Head of caudate nucleus (tissue), 42 donors: ENCODE measurements at places on chromosomes 7 and 10.

DNA sequence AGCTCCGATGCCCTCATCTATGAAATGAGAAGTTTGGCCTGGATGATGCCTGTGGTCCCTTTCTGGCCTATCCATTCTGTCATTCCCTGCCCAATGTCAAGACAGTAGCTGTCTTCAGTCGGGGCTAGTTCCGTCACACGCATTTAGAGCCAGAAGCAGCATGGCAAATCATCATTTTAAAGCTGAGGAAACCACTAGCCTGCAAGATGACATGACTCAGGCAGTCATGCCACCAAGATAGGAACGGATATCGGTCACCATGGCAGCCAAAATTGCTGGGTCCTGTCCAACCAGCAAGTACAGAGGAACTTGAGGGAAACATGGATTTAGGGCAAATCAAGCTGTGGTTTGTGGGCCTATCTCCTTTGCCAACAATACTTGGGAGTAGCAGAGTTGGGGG is 64.5 kb upstream of the MRLN start:
- no peak for DNase-seq

DNA sequence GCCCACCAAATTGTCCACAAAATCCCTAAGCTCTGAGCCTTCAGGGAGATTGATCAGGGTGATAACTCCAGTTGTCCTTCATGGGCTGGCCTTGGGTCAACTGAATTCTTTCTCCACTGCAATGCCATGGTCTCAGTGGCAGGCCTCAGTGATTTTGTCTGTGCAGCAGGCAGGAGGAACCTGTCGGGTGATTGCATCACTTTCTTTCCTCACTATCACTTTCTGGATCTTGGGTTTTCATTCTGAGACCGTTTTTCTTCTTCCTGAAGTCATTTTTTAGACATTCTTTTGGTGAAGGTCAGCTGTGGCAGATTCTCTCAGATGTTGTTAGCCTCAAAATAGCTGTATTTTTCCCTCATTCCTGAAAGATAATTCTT is 28.8 kb upstream of the LCOR start:
- no peak for DNase-seq

- no peak for DNase-seq
Measured at GRCh38 chr10:17217631-17218232, 10.3 kb upstream of the VIM start.

GRCh38 chr7:55365205-55365674 is at the start of gene LANCL2:
TSS of gene LANCL2 (plus strand) at chr7:55365337. CDS start at chr7:55366026, 689 bp downstream.
- peak; percentile 48 for DNase-seq

- DNase-seq, result no peak
Measured at GRCh38 chr7:48102530-48102929, 13.5 kb downstream of the UPP1 start.

GRCh38 chr10:61965703-61966395 is 64.3 kb downstream of the ARID5B start:
- no peak for DNase-seq

GRCh38 chr10:49350138-49350537 is 45.8 kb downstream of the DRGX start:
- no peak for DNase-seq

DNA sequence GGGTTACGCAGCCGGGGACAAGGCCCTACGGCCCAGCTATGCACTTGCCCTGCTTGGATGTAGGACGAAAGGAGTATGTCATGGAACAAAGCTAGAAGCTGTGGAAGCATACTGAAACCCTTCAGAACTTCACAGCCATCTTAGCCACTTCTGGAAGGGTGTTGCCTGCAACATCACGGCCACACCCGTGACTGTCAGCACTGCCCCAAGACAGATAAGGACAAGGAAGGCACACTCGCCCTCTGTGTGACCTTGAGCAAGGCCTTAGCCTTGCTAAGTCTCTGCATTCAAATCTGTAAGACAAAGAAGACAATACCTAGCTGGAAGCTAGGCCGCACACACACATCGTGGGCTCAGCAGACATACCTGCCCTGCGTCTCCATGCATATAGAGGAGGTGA is 352.5 kb upstream of the MGMT start:
- DNase-seq, result no peak

- DNase-seq, result no peak
Measured at GRCh38 chr10:51047857-51048256, 26.4 kb upstream of the PRKG1 start.

GRCh38 chr10:42960991-42961795 is 115.7 kb upstream of the RET start:
- no peak for DNase-seq

DNA sequence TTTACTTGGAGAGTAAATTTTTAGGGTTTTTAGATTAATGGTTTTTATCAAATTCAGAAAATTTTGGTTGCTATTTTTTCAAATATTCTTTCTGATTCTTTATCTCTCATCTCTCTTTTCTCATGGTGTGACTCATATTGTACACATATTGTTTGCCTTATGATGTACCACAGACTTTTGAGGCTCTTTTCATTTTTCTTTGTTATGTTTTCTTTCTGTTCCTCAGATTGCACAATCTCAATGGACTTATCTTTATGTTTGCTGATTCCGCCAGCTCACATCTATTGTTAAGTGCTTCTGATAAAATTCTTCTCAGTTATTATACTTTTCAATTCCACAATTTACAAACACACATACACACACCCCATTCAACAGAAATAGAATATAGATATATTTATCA is 168.2 kb upstream of the IGFBP3 start:
- no peak for DNase-seq

- no peak for DNase-seq
Measured at GRCh38 chr10:69789164-69789576, 12.5 kb upstream of the COL13A1 start.

DNA sequence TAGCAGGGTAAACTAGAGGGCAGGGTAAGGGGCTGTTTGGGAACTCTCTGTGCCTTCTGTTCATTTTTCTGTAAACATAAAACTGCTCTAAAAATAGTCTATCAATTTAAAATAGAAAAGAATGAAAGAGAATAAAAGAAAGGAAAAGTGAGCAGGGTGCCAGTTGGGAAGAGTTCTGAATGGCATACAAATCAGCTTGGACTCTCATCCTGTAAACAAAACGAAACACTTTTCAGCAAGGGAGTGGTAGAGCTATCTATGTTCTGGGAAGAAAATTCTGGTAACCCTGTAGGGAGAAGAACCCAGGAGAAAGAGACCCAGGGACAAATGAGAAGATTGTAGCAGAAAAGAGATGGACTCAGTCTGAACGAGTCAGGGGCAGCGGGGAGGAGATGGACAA is 24.6 kb downstream of the SCRN1 start:
- DNase-seq, result no peak

- peak; percentile 39 for DNase-seq
Measured at GRCh38 chr7:70614237-70615045, 517.5 kb upstream of the GALNT17 start.

DNA sequence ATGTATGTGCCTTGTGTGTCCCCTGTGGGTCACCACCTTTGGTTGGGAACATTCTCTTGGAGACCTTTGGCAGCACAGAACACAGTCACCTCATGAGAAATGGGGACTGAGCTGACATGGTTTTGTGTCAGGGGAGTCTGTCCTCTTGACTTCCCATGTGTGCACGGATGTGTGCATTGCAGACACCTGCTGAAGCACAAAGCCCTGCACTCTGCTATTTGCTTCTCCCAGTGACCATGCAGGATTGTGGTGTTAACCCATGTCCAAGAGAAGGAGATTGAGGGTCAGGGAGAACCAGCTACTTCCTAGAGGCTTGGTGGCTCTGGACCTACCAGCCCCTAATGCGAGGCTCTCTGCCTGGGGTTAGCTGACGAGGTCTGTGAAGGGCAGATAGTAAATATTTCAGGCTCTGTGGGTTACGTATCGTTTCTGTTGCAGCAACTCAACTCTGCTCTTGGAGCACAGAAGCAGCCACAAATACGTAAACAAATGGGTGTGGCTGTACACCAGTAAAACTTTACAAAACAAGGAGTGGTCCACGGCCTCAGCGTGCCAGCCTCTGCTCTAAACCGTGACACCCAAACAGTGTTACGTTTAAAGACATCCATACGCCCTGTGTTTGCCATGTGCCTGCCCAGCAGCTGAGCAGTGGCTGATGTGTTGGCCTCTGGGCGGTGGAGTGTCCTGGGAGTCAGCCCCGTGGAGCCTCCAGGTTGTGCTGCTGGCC is 51.7 kb downstream of the ADCY1 start:
- no peak for DNase-seq

GRCh38 chr7:80136261-80137055 is 1.8 kb downstream of the GNAI1 start:
- DNase-seq, result no peak

- DNase-seq, result no peak
Measured at GRCh38 chr7:84975586-84976185, 211.2 kb downstream of the SEMA3D start.

DNA sequence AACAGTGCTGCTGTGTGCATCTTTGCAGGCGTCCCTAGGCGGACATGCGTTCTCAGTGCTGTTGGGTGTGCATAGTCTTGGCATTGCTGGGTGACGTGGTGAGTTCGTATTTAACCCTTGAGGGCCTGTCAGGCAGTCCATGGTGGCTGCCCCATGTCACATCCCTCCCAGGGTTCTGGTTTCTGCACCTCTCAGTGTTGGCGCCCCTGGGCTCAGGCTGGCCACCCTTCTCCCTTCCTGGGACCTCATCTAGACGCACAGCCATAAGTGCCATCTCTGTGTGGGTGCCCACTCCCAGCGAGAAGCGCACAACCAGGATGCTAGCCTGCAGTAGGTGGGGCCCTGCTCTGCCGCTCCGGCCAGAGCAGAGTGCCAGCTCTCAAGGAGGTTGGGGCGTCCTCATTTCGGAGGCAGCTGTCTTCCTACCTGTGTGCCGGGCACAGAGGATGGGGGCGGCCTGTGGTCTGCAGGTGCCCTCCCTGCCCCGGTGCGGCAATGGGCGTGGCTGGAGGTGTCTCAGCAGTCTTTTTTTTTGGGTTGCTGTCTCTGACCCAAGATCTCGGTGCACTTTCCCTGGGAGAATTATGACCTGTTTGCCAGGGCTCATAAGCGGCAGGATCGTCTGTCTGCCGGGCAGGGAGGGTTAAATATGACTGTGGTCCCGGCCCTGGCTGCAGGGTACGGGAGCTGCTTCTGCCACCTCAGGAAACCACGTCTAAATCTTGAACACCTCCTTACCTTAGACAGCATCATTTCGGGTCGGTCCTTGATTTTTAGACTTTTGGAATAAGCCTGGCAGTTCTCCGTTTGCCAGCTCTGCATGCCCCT is 6.5 kb downstream of the INPP5A start:
- peak; percentile 36 for DNase-seq

DNA sequence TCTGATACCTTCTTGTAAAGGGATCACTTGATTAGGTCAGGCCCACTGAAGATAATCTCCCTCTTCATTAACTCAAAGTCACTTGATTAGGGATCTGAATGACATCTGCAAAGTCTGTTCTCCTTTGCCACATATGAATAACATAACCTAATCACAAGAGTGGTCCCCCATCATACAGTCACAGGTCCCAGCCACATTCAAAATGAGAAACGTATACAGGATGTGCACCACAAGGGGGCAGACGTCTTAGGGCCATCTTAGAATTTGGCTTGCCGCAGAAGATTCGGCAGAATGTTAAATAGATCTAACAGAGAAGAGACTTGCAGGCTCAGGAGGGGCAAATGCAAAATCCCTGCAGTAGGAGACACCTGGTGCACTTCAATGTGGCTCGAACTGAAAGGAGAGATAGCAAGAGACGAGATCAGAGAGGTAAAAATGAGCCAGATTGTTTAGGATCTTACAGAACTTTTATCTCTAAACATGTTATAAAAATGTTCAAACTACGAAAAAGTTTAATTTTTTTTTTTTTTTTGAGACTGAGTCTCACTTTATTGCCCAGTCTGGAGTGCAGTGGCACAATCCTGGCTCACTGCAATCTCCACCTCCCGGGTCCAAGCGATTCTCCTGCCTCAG is 10.4 kb upstream of the SMC3 start:
- peak; percentile 44 for DNase-seq

- no peak for DNase-seq
Measured at GRCh38 chr10:14409856-14410458, 79.2 kb upstream of the FRMD4A start.

GRCh38 chr7:129277629-129278028 is 52.8 kb downstream of the AHCYL2 start:
- DNase-seq, result no peak

DNA sequence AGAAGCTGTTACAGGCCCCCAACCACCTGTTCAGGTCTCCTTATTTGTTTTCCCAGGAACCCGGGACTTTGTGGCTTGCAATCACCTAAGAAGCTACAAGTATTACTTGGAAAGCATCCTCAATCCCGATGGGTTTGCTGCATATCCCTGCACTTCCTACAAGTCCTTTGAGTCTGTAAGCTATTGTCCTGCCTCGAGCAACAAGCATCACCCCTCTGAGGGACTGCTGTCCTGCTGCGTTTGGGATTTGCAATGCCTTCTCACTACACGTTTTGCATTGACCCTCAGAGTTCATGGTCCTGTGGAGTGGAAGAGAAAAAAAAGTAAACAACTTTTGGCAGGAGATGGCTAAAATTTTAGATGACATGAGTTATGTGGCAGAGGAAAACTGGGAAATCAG is 9.2 kb downstream of the PNLIPRP1 start:
- DNase-seq, result no peak

- DNase-seq, result no peak
Measured at GRCh38 chr10:6022660-6023059, 39.5 kb downstream of the IL2RA start.

- DNase-seq, result no peak
Measured at GRCh38 chr7:120985839-120986238, 2.7 kb upstream of the CPED1 start.

DNA sequence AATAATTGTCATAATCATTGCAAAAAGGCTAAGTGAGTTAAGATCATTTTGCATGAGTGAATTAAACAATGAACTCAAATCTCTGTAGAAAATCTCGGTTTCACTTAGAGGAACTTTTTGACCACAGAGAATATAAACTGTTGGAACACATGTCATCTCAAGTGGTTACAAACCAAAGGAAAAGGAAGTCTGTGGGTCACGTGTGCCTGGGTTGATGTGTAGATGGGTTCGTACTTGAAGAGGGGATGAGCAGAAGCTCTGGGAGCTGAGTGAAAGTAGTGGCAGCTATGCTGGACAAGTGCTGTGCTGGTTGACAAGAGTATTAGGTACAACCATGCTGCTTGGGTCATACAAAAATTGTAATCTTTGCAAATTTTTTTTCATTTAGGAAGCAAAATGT is 35.0 kb downstream of the GLRX3 start:
- DNase-seq, result no peak

- no peak for DNase-seq
Measured at GRCh38 chr7:115831371-115831770, 199.2 kb downstream of the TFEC start.

- DNase-seq, result no peak
Measured at GRCh38 chr7:126166645-126167044, 1086.1 kb downstream of the GRM8 start.

- peak; percentile 21 for DNase-seq
Measured at GRCh38 chr7:69599955-69600709, 1.9 kb downstream of the AUTS2 start.

DNA sequence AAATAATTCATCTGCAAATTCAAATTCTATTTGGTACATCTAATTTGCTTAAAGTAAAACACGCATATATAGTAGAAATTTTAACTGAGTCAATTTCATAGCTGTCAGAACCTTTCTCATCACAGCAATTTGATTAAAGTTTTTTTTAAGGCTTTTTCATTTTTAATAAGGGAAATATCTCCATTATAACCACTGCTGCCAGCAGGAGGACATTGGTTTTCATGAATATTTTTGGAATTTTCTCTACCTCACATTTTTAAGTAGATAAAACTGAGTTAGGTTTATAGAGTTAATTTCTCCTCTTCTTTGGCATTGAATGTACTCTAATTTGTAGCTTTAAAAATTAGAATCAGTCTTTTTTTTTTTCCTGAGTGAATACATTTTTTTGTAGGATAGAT is 82.2 kb downstream of the ST7 start:
- no peak for DNase-seq

- DNase-seq, result no peak
Measured at GRCh38 chr7:139594911-139595476, 71.5 kb downstream of the CLEC2L start.

GRCh38 chr7:37037286-37037685 is 313.0 kb upstream of the AOAH start:
- no peak for DNase-seq
